GM13976 (cell line): ENCODE measurements at places on chromosomes 16 and 17.

DNA sequence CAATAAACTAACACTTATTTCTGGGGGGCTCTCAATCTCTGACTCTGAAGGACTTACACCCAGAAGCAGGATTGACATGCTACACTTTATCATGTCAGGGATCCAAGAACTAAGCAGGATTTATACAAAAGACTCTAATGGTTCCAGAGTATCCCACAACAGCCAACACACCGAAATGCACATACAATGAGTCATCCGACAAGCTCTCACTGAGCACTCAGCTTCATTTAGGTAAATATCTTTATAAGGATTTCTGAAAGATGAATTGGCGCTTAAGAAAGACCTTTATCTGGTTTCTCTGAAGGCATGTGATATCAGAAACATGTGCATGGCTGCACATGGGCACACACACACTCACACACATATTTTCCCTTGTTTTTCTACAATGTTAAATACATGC is 77.2 kb downstream of the TOX3 start:
- no peak for DNase-seq

- DNase-seq: no peak
These were observed 79.8 kb upstream of the GAS7 start for GRCh38 chr17:10278218-10278617.

GRCh38 chr17:1227917-1228780 is 42.1 kb upstream of the BHLHA9 start:
- DNase-seq: peak; percentile 84

- DNase-seq: no peak
These were observed 8.9 kb downstream of the MTHFSD start for GRCh38 chr16:86545954-86546637.

DNA sequence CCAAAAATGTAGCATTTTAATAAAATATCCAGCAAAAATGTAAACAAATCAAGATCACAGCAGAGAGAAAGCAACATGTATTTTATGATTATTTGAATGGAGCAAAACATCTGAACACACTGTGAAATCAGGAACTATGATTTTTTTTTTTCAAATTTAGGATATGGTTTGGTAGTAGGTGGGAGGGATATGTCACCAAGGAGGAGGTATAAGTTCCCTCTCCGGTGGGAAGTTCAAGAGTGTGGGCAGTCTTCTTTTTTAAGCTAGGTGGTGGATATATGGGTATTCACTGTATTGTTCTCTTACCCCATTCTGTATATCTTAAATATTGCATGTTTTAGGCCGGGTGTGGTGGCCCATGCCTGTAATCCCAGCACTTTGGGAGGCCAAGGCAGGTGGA is 10.2 kb downstream of the CDR2 start:
- DNase-seq: no peak

DNA sequence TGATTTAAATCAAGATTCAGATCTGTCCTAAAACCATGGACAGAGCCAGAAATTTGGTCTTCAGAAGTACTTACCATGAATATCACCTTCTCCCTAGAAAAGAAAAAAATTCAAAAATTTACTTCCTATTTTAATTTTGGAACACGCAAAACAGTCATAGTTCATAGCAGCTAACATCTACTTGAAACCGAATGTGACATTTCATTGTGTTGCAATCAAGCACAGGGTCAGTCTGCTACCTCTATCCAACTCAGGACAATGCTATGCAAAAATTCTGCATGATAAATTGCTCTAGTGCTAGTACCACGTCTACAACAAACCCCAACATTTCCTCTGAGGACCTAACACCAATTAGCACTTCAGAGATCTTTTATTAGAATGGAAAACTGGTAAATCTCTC is 7.7 kb downstream of the JPT1 start:
- DNase-seq: no peak

DNA sequence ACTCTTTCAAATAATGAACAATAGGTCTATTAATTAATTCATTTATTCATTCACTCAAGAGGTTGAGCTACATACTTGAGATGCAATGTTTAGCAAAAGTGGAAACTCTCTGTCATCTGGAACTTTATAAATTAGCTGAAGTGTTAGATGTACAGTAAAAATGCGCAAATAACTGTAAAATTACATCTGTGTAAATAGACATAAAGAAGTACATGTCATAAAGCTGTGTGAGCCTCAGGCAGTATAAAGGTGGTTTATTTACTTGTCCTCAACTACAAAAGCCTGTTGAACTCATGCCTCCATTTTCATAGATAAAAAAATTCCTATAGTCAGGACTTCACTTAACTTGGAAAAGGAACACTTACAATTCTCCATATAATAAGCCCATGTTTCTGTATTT is 343.1 kb downstream of the CDH11 start:
- no peak for DNase-seq
